A673 (cell line): ENCODE measurements at places on chromosomes 3 and 15.

- DNase-seq, result no peak
Measured at GRCh38 chr15:36831904-36832287, 252.5 kb downstream of the CDIN1 start.

- DNase-seq, result peak; percentile 40
Measured at GRCh38 chr3:179179979-179180759, 32.0 kb downstream of the PIK3CA start.

- DNase-seq, result no peak
Measured at GRCh38 chr15:77296773-77297337, 123.0 kb downstream of the PEAK1 start.

DNA sequence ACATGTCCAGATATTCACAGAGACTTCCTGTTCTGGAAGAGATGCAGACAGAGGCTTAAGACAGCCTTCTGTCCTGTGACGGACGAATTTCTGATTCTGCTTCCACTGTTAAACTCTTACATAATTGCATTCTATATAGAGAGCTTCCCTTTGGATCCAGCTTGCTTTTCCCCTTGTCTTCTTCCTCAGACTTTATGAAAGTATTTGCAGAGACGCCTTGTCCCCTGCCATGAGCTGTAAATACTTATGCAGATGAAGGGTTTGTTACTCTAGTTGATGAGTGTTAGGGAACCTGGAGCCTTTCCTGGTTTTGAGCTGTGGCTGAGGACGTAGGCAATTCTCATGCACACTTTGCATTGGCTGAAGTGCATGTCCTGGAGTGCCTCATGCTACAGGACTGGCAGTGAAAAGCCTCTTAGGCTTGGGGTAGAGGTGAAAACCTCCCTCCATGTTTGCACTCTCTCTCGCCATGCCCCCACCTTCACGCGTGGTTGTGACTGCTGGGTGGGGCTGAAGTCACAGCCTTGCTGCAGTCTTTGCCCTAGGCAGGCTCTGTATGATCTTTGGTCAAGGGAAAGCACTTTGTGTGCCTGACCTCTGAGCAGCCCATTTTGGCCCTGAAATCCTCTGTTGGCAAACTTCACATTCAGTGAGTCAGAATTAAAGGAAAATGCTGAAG, 286.6 kb downstream of the PTPRG start:
- no peak for DNase-seq

DNA sequence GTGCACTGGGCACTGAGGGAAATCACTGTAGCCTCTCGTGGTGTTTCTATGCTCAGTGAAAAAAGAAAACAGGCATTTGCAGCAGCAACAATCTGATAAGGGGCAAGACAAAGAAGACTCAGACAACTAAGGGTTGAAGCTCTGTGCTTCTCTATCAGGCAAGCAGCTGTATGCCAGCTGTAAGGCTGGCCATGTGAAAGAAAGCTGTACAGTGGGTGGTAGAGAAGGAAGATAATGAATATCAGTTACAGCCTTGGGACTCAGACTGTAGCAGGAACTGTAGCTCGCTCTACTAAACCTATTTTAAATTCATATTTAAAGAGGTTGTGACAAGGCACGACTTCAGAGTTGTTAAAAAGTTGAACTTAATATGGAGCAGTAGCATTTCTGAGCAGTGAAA, 76.3 kb downstream of the VGLL3 start:
- no peak for DNase-seq

- no peak for DNase-seq
Measured at GRCh38 chr15:60682115-60682514, 203.2 kb upstream of the ICE2 start.

DNA sequence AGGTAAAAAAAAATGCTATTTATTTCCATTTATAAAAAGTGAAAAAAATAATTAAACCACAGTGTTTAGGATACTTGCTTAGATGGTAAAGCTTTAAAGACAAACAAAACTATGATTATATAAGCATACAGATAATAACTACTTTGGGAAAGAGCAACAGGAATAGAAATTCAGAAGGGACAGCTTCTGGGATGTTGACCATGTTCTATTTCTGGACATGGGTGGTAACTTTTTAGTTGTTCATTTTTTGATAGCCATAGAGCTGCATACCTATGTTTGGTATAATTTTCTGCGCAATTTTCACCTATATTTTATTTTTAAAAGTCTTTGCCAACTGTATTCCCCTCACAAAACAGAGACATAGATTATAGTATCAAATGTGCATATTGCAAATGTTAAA, 572.0 kb upstream of the NR2F2 start:
- DNase-seq, result no peak

GRCh38 chr3:109071350-109072142, 46.4 kb downstream of the MORC1 start:
- no peak for DNase-seq

DNA sequence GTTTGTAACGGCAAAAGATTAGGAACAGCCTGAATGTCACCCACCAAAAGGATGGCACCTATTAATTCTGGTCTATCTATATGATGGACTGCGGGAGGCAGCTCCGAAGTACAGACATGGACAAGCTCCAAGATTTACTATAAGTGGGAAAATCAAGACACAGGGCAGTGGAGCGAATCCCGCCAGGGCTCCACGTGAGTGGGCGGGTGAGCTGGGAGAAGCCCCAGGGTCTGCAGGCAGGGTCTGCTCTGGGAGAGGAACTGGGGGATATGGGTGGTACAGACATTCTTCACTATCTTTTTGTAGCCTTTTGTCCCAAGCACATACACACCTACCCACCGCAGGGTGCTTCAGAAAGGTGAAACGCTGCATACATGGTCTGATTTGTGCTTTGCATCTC, 38.2 kb upstream of the SPTBN5 start:
- DNase-seq, result no peak

- no peak for DNase-seq
Measured at GRCh38 chr3:23497156-23497555, 294.0 kb downstream of the UBE2E2 start.

- no peak for DNase-seq
Measured at GRCh38 chr3:86814321-86814720, 176.6 kb downstream of the VGLL3 start.

DNA sequence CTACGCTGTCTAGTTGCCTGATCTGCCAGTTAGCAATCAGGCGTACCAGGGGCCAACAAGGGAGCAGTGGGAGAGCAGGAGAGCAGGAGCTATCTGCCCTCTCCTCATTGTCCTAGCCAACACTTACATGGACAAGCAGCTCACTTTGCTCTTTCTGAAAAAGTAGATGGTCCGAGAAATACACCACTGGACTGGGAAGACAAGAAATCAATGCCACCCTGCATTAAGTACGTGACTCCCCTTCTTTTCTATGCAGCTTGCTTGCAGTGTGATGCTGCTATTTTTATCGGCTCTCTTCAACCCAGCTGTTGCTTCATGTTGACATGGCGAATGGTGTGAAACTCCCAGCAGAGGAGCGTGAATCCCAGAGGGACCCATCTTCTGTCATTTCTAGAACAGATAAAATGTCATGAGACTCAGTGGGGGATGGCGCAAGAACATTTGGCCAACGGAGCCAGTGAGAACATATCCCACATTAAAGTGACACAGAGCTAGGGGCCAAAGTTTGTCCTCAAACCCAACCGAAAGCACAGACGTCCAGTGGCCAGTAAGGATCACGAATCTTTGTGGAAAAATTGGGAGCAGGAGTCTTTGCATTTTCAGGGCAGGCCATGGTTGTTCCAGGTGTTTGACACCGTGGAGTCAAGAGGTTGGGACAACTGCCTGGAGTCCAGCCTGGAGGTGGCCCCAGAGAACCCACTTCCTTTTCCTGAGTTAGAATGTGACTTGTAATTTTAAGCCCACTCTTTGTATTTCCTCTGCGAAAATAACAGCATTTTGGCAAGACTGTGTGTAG, 53.7 kb upstream of the MEF2A start:
- no peak for DNase-seq

DNA sequence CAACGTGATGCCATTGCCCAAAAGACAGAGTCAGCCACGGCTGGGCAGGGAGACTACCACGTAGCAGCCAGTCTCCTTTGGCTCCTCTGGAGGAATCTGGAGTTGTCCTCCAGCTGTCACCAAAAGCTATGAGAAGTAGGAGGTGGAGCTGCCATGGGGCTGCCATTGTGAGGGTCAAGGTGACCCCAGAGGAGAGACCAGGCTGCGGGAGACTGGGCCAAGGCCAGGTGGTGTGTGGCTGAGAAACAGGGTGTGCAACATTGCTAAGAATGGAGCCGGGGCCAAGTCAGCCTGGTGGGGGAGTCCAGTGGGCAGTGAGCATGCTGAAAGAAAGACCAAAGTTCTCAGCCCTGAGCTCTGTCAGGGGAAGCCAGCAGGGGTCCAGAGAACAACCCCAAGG, 29.9 kb upstream of the MRPS22 start:
- DNase-seq, result no peak

DNA sequence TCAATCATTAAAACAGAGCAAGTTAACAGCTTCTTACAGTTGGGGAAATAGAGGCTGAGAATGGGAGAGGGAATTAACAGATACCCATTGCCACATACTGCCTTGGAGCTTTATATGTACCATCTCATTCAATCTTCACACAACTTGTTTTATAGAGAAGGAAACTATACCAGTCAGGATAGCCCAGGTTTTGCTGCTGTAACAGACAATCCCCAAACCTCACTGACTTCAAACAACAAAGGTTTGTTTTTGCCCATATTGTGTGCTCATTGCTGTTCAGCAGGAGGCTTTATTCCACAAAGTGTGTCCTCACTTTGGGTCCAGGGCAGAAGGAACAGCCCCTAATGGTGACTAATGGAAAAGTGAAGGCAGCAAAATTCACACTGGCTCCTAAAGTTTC, 59.2 kb downstream of the SPSB4 start:
- no peak for DNase-seq

DNA sequence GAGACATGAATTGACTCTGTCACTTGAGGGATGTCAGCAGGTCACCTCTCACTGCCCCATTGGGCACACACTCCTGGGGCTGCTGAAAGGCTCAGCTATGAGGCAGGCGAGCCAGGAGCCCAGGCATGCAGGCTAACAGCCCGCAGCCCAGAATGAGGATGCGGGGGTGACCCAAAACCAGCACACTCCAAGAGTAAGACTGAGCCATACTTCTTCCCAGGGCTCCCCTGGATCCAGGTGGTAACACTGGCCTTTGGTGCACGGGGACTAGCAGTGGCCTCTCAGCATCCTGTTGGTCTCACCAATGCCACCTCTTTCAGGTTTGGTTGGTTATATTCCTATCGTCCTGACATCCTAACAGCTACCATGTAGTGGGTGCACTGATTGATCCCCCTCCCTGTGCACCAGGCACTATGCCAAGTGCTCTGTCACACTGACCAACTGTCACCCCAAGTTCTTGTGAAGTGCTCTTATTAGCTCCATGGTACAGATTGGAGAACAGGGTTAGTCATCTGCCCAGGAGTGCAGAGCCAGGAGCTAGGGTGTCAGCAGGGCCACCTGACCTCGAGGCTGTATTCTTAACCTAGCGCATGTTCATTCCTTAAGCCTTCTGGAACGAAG, 24.8 kb upstream of the SPTBN5 start:
- no peak for DNase-seq

DNA sequence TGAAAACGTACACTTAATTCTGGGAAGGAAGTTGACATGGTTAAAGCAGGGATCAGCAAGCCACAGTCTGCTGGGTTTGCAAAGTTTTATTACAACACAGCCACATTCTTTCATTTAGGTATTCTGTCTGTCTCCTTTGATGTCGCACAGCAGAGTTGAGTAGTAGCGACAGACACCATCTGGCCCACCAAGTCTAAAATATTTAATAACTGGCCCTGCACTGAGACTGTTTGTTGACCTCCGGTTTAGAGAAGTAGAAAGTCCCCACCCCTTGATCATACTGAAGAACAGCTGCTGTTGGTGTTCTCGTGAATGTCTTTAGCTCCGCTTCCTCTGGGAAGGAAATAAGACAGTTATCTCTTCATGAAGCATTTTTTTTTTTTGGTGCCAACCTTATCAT, 66.2 kb downstream of the MCTP2 start:
- no peak for DNase-seq

- peak; percentile 25 for DNase-seq
Measured at GRCh38 chr3:42547401-42547945, 34.3 kb downstream of the SEC22C start.

GRCh38 chr15:49908236-49908932, 210.6 kb downstream of the ATP8B4 start:
- no peak for DNase-seq

DNA sequence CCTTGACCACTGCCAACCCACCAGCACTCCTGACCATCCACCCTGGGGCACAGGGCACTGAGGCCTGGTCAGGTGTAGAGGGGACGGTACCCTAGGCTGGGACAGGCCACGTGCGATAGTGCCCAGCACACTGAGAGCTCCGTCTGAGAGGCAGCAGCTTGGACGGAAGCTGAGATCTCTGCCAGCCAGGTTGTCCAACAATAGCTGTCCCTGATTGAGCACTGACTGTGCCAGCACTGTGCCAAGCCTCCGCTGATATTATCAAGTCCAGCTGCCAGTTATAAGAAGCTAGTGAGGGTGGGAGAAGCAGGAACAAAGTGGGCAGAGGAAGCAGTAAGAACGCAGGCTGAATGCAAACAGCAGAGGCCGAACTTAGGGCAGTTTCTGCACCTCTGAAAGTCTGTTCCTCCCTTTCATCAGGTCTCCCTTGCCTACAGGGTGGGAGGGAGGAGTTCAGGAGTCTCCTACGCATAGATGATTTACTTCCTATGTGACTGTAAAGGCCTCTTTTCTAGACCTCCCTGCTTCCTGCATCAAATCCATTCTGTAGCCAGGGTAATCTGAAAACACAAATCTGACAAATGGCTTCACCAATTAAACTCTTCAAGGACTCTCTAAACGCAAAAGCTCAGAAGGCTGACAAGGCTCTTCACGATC, 29.7 kb downstream of the MRPS11 start:
- DNase-seq, result no peak

- DNase-seq, result no peak
Measured at GRCh38 chr3:13901935-13902584, 22.2 kb upstream of the WNT7A start.

DNA sequence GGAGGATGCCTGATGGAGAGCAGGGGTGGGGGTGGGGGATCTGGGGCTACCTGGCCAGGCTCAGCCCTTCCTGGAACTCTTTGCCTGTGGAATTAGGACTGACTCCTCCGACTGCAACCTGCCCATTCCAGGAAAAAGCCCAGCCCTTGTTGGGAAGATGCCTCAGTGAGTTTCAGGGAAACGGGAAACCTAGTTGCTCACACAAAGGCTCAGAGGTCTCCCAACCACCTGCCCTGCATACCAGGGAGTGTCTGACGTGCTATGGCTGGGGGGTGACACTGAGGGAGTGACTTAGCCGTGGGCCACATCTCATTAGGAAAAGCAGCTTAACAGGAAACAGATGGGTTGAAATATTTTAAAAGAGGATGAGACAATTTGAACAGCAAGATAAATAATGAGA, 27.9 kb downstream of the CYP8B1 start:
- no peak for DNase-seq

GRCh38 chr15:58476525-58477162, 44.9 kb downstream of the LIPC start:
- DNase-seq, result no peak

GRCh38 chr15:29921130-29921601, 98.9 kb upstream of the TJP1 start:
- no peak for DNase-seq
